T-helper 1 cell (primary cell): ENCODE measurements at places on chromosomes 5 and 9.

DNA sequence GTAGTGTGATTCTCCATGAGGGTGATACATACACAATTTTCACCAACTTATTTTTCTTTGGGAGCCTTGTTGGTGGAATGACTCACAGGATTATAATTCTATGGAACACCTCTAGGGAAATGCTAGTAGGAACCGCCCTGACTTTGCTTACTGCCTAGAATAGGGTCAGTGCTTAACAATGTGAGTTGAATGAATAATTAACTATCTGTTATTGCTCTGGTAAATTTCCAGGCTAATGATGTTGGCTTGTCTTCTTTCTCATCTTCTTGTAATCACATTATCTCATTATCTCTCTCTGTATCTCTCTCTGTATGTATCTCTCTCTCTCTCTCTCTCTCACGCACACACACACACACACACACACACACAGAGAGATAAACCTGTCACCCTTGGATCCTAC, 291.1 kb downstream of the TRIM32 start:
- DNase-seq: no peak

- no peak for DNase-seq
Observed at GRCh38 chr9:15404171-15404570, 18.5 kb upstream of the SNAPC3 start.

DNA sequence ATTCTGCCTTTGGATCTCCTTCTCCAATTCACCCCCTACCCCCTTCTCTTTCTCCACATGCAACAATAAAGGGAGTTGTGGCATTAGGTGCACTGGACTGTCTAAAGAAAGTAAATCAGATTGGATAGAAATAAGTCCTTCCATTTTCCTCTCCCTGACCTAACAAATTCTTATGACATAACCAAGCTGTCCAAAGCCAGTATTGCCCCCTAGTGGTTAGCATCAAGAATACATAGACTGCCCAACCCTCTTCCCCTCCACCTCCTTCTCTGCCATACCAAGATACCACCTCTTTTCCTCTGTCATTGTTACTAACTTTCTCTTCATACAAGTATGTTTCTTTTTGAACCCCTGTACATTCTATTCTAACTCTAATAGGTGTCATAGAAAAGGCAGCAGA, 45.7 kb downstream of the PPARGC1B start:
- DNase-seq: no peak

GRCh38 chr9:21555911-21556310, 73.8 kb upstream of the IFNE start:
- DNase-seq: no peak

GRCh38 chr5:112049738-112050137, 292.7 kb upstream of the NREP start:
- no peak for DNase-seq

- DNase-seq: no peak
Observed at GRCh38 chr5:36360307-36360706, 58.6 kb upstream of the RANBP3L start.

- DNase-seq: no peak
Observed at GRCh38 chr5:5335107-5335506, 87.4 kb upstream of the ICE1 start.

DNA sequence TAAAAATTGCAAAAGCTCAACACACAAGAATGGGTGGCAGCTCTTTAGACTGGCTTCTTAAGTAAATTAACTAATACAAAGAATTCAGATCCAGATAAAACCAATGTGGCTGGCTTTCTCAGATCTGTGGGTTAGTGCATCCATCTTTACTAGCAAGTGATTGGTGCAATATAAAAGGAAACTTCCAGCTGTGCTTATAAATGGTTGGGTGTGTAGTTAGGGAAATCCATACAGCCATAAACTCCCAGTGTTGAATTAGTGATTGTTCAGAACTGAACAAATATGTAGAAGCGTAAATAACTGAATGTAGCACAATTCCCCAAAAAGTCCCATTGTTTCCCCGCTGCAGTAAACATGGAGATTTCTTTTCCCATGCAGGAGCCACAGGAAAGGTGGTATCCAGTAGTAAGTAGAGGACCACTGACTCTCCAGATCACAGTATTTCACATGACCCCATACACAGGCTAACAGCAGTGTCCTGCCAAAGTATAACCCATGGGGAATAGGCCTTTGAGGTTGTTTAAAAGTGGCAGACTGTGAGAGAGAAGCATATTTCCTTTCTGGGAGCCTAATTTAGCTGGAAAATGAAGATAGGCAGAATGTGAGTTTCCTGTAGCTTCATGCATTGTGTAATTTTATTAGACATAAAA, 173.1 kb upstream of the SLC12A2 start:
- DNase-seq: no peak

DNA sequence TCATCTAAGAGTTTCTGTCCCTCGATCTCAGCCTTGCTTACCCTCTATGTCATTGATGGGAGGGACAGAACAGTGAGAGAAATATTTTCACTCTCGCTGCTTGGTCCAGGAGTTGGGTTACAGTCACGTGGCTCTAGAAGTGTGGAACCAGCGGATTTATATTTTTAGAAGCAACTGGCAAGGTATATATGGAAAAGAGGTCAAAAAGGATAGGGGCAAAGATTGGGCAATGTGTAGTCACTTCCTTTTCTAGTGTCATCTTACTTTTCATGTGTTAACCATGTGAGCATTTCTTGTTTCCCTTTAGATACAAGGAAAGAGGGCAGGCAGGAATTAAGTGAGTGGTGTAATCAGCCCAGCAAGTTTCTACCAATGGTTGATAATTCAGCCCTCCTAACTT, 111.5 kb upstream of the ZNF366 start:
- no peak for DNase-seq

DNA sequence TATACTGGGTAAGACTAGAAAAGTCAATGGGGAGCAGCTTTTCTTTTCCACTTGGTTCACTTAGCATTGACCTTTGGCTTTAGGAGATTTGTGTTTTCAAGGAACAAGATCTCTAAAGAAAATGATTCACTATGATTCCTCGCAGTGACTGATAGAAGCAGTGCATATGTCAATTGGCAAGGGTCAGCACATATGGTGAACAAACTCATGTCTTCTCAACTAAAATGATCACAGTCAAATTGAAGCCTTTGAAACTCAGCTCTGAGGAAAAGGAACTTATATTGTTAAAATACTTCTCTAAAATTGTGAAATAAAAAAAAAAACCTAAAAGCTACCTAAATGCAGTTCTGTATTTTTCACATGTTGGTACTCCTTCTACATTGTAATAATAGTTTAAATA, 43.2 kb upstream of the IL7R start:
- DNase-seq: no peak

DNA sequence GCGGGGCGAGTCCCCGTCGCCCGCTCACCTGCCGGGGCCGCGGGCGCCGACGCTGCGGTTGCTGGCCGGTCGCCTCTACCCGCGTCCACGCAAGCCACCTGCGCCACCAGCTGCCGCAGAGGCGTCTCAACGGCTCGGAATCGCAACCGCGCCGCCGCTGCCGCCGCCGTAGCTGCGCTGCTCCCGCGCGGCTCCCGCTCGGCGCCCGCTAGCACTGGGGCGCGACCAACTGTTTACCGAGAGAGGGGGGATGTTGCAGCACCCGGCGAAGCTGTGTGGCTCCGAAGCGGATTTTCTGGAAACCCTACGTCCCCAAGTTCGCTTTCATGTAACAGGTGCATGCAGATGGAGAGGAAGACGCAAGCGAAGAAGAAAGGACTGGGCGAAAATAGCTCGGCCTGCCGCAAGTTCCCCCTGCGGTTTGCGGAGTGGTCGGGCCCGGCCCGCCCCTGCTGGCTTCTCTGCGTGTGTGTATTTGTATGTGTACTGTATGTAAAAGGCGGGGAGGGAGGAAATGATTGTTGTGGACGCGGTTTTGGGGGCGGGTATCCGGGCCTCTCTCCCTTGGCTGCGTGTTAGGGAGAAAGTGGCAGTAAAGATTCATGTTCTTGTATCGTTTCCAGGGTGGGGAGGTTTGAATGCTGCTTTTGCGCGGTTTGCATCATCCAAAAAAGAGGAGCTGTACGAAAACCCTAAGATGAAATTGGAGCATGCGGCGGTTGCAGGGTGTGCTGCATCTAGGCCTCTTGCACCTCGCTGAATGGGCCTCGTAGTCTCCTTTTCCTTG, at the start of gene PSIP1:
TSS of gene PSIP1 (minus strand) at position 182 of the 787 bp plus-strand sequence. CDS start 782 bp downstream, outside the sequence.
- peak; percentile 80 for DNase-seq

DNA sequence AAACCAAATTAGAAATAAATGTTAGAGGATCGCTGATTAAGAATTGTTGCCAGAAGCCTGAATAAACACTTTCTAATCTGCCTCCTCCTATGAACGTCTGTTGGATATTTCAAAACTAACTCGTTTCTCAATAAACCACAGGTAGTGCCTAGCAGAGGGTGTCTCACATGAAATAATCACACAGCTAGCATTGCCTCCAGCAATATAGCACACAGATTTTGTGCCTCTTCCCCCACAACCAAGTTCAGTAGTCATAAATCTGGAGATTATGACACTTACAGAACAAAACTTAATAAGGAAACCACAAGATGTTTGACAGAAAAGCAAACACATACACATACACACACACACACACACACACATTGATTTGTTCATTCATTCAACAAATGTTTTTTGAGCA, 173.2 kb upstream of the CDH10 start:
- no peak for DNase-seq

- DNase-seq: no peak
Observed at GRCh38 chr5:170479484-170479883, 24.3 kb upstream of the KCNIP1 start.
